Stimulated activated CD4-positive, alpha-beta T cell treated with anti-CD3 and anti-CD28 coated beads, Interleukin-1b, Interleukin-23, amount 100 ng/mL, for 1 hour (primary cell): ENCODE measurements at places on chromosomes 16 and 17.

DNA sequence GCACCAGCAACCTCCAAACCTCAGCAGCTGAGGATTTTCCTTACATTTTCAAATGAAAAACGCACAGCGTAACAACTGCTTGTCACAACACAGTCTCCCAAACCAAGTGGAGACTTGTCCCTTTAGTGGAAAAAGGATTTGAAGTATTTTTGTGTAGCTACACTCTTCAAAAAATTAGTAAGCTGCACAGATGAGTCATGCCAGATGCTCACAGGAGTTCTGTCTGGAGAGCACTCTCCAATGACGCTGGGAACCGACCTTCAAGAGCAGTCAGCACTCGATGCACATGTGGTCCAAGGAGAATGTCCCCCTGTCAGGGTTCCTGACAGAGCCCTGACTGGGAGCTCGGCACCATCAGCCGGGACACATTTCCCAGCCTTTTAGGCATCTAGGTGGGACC is 39.8 kb downstream of the MAP1LC3B start:
- no peak for DNase-seq

DNA sequence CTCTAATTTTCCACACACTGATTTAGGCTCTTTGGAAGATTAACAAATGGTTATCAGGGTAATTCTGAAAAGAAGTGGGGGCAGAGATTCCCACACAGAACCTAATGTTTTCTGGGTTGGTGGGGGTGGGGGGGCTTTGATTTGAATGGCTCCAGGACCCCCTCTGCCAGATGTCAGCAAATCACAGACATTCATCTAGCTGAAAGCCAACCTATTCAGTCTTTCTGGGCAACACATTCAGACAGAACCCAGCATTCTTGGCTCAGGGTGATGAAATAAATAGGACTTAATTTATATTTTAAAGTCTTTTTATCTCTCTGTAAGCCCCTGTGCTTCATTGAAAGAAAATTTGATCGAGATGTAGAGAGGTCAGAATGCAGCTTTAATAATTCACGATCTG is 533.2 kb downstream of the XYLT1 start:
- no peak for DNase-seq

- DNase-seq, result no peak
Measured at GRCh38 chr16:21222495-21223337, 10.8 kb upstream of the ANKS4B start.

- no peak for DNase-seq
Measured at GRCh38 chr16:23535901-23536300, 21.2 kb downstream of the EARS2 start.

DNA sequence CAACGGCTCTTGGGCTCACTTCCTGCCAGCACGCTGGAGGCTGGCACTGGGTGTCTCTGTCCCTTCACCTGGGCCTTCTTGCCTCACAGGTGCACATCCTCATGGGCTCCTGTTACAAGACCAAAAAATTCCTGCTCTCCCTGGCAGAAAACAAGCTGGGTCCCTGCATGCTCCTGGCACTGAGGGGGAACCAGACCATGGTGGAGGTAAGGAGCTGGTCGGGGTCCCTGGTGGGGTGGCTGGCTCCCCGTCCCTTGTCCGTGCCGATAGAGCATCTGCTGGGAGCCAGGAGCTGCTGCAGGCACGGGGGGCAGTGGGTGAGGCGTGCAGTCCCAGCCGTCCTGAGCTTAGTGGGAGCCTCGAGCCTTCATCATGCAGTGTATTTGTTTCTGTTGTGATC is 79.5 kb upstream of the PLCG2 start:
- DNase-seq, result no peak
